ENCODE measurements at places on chromosomes 5 and 9.

DNA sequence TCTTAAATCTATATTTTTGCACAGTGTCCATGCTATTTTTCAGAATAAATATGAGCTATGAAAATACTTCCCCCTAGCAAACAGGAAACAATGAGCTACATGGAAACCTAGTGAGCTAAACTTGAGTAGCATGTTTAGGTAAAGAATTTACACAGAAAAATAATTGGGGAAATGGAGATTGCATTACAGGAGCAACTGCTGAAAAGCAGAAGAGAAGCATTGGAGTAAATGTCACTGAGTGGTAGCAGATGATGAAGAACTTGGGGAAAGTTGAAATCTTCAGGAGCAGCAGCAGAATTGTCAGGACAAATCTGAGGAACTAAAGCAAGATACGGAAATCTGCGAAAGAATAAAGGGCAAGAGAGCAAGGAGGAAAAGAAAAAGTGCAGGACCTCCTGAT is 610.3 kb downstream of the TLE1 start:
- no peak for DNase-seq

GRCh38 chr5:30505014-30505886 is 688.2 kb upstream of the CDH6 start:
- peak; percentile 48 for DNase-seq

- DNase-seq: no peak
These were observed 34.1 kb upstream of the SIL1 start for GRCh38 chr5:139232147-139232724.

GRCh38 chr5:149063017-149063687 is at the start of gene SH3TC2:
TSS of gene SH3TC2 (minus strand) at chr5:149063062. CDS start at chr5:149063022, 40 bp downstream.
- peak; percentile 74 for DNase-seq

DNA sequence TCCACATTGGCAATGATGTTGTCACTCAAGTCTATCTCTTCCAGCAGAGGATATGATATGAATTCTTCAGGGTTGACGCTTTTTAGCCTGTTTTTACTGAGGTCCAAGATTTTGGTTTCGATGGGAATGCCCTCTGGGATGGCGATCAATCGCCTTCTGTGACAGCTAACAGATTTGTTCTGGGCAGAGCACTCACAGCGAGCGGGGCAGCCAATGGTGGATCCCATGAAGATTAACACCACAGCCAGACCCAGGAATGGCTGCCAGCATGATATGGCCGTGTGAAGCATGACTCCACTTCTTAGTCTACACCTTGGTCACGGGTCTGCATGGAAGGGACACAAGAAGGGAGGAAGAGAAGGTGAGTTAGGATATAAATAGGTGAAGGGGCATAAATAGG is 377.1 kb upstream of the C9orf72 start:
- no peak for DNase-seq

- peak; percentile 73 for DNase-seq
These were observed 813 bp upstream of the AGTPBP1 start for GRCh38 chr9:85742597-85742936.

DNA sequence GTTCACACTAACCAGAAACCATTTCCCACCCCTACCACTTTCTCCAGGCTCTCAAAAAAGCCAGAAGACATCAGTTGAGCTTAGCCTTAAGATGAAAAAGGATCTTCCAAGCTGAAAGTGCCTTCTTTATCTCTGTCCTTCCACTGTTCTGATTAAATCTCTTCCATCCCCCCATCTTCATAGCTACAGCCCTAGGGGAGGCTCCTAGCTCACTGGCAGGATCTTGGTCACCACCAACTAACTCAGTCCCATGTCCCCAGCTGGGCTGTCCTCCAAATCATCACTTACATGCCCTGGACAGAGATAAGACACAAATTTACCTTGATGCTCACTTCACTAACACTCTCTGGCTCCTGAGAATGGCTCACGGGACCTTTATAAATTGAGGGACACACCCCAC is 14.3 kb downstream of the LCP2 start:
- no peak for DNase-seq

DNA sequence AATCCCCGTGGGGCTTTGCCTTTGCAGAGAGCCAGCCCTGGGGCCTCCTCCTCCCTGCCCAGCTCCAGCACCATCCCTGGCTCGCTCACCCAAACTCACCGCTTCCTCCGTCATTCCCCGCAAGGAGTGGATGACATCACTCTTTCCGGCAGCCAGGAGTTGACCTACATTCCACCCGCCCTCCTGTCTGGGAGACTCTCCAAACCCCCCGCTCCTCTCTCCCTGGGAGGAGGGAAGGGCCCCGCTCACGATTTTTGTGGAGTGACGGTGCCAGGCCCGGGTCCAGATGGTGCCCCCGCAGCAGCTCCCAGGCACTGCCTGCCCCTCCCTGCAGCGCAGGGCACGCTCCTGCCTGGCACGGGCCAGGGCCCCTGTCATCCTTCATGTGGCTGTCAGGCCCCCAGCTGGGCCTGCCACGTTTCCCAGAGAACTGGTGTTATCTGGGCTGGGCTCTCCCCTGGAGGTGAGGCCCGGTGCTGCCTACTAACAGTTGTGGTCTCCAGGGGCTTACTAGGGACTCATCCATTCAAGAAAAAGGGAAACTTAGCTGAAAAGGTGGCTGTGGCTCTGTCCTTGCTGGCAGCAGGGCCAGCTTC is 52.3 kb downstream of the NTNG2 start:
- peak; percentile 93 for DNase-seq

- no peak for DNase-seq
These were observed 292.1 kb downstream of the GADD45G start for GRCh38 chr9:89896806-89897340.

Measured in fibroblast of upper back skin (primary cell).